ENCODE measurements at places on chromosomes 5 and 9. TPM values are rescaled to one million over a fixed set of nuclear protein-coding genes. Genes with fewer than 3 reads are reported as not detected.

GRCh38 chr9:81634915-81635516 is 54.3 kb downstream of the TLE1 start:
- no peak for DNase-seq

DNA sequence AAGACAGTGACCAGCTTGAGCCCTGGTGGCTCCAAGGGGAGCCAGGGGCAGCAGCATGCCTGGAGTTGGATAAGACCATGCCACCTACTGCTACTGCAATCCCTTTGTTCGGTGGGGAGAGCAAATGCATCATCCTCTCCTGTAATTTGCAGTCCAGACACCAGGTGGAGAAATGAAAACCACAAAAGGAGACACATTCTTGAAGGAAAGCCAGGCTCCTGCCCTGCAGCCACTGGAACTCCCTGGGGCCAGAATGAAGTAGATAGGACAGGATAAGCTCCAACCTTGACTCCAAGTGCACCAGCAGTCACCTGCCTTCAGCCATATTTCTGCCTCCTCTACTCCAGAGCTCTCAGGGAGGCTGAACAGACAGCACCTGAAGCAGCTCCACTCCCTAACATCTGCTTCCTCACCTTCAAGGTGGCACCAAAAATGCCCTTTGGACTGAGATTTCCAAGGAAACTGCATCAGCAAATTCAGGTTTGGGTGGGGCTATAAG is 65.1 kb upstream of the IQGAP2 start:
- DNase-seq, result no peak

- DNase-seq, result no peak
Measured at GRCh38 chr9:83242066-83242465, 179.1 kb upstream of the RASEF start.

DNA sequence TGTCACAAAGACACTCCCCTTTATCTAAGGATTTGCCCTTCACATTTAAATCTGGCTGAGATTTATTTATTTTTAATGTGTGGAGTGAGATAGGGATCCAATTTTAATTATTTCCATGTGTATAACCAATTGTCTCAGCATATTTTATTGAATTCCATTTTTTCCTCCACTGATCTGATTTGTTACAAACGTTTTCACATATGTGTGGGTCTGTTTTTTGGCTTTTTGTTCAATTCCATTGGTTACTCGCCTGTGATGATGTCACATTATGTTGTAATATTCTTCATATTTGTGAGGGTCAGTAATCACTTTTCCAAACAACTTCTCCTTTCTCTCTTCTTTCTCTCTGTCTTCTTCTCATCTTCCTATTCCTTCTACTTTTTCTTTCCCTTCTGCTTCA is 278.3 kb upstream of the RFX3 start:
- DNase-seq, result no peak

DMRT2 gene
- total RNA-seq, result 2.5 TPM

FYB1 gene
- total RNA-seq, result 10.8 TPM

SMIM33 gene
- total RNA-seq, result not detected

FBP2 gene
- not detected for total RNA-seq

SV2C gene
- 3.4 TPM for total RNA-seq
